ENCODE measurements at places on chromosomes 12 and 14.

DNA sequence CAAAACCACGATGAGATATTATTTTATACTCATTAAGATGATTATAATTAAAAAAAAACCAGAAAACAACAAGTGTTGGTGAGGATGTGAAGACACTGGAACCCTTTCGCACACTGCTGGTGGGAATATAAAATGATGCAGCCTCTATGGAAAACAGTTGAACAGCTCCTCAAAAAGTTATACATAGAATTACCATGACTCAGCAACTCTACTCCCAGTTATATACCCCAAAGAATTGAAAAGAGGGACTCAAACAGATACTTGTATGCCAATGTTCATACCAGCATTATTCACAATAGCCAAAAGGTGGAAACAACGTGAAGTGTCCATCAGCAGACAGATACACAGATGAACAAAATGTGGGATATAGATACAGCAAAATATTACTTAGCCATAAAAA is 53.1 kb downstream of the TAOK3 start:
- DNase-seq = no peak

DNA sequence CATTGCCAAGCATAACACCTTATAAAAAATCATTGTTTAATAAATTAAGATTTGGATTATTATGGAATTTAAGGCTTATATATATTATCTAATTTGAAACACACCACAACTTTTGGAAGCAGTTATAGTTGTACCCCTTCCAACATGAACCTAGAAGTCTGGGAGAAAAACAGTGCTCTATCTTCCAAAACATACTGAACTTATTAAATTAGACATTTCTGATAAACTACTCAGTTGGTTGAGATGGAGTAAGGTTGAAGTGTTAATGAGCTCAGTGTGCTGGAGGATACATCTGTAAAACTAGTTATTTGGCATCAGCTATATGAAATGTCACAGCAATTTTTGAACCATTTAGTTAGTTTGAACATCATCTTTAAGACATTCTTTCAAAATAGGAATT is 227.4 kb downstream of the ALX1 start:
- DNase-seq = no peak

- no peak for DNase-seq
Measured at GRCh38 chr14:24481622-24482324, 26.3 kb downstream of the CMA1 start.

DNA sequence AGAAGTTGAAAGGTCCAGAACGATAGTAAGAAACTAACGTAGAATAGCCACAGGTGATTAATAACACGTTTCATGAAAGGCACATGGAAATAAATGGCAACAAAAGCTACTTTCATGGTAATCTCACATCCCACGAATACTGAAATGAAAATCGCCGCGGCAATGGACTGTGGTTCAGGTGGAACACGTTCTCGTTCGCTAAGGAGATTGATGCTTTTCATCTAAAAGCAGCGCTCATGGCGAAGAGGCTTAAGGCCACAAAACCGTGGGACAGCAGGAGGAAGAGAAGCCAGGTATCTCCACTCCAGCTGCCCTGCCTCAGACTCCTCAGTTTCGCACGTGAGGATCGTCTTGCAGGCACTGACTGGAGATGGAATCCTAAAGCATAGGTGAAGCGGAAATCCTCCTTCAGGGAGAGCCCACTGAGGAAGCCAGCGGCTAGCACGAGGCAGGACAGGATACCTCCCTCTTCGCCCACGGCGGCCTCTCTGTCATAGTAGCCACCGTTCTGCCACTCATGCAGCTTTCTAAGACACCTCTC is 696 bp upstream of the GPHN start:
- no peak for DNase-seq

- no peak for DNase-seq
Measured at GRCh38 chr12:89368391-89368790, 16.1 kb upstream of the DUSP6 start.
